ENCODE measurements at places on chromosomes 11 and 22. TPM values are rescaled to one million over a fixed set of nuclear protein-coding genes. Genes with fewer than 3 reads are reported as not detected.

The CHRM4 gene
- 0.29 TPM for total RNA-seq

The GLB1L3 gene
- total RNA-seq = not detected

The CHRM1 gene
- total RNA-seq = not detected

The SLC6A5 gene
- total RNA-seq = not detected

The CABP4 gene
- total RNA-seq = 2.4 TPM

All from aorta (tissue), 5 donors.